ENCODE measurements at places on chromosomes 2 and 18.

GRCh38 chr18:45403341-45404049 is 211.8 kb upstream of the SLC14A2 start:
- no peak for DNase-seq

GRCh38 chr2:223503746-223504145 is 98.4 kb downstream of the SCG2 start:
- DNase-seq = no peak

- no peak for DNase-seq
Measured at GRCh38 chr18:48166336-48166875, 235.9 kb upstream of the SMAD2 start.

GRCh38 chr2:168976034-168976654 is 55.0 kb downstream of the ABCB11 start:
- no peak for DNase-seq

GRCh38 chr2:152166633-152167032 is 8.9 kb downstream of the STAM2 start:
- no peak for DNase-seq

GRCh38 chr2:143473216-143473615 is 344.0 kb downstream of the ARHGAP15 start:
- DNase-seq = no peak

GRCh38 chr2:239522002-239522739 is 121.4 kb upstream of the HDAC4 start:
- DNase-seq = no peak

DNA sequence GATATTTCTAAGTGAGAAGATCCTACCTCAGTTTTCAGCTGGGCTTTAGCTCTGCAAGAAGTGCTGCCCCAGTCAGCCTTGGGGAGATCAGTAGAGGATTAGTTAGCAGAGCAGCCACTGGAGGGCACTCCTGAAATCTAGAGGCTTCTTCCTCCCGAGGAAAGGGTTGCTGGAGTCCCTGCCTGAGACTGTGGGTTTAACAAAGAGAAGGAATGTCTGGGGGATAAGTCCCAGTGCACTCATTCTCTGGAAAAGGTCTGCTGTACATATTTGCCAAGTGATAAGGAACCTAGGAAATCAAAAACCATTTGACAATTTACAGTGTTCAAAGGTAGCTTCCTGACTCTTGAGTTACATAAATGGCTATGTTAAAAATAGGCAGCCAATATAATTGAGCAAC is 207.2 kb downstream of the SLC8A1 start:
- DNase-seq = no peak

DNA sequence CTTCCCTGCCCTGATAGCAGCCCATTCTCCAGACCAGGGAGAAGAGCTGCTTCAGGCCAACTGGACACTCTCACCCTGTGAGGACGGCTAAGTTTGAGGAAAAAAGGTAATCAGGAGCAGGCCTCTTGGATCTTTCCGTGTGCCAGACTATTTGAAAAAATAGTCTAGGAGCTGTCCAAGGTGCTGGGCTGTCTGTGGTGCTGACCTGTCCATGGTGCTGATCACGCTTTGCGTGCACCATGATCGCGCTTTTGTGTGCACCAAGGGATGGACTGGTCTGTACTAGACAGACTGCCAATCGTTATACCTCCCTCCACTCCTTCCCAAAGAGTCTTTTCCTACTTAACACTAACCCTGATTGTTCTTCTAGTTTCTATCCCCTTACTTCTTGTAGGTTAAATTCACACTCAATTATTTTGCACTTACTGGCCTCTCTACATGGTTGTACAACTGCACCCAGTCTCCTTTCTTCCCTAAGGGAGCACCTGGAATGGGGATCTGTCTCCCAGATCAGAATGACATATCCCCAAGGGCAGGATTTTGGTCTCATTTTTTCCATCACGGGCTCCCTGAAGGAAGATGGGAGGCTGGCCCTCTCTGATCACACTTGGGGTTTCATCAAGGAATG is 295.4 kb downstream of the CELF4 start:
- no peak for DNase-seq

DNA sequence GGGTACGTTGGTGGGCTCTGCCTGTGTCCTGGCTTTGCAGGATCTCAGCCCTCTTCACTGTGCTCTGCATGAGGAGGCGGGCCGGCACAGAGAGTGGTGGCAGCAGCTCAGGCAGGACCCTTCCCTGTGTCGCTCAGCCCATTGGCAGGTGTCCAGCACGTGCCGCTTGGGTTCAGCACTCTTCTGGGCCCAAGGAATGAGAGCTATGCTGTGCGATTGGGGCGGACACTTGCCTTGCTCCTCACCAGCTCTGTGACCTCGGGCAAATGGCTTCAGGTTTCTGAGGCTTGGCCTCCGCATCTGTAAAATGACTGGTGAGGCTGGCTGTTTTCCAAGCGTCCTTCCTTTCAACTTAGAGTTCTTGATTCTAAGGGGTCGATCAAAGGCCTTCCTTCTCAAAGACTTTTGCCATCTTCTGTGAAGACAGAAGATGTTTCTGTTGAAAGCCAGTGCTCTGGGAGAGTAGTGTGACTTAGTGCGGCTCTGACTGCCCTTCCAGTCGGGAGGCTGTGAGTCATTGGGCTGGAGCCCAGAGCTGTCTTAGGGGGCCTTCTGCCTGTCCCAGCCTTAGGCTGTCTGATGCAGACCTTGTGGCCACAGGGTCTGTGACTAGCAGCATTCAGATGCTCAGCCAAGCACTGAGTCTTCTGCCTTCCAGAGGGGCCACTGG is 35.6 kb downstream of the GLI2 start:
- no peak for DNase-seq

DNA sequence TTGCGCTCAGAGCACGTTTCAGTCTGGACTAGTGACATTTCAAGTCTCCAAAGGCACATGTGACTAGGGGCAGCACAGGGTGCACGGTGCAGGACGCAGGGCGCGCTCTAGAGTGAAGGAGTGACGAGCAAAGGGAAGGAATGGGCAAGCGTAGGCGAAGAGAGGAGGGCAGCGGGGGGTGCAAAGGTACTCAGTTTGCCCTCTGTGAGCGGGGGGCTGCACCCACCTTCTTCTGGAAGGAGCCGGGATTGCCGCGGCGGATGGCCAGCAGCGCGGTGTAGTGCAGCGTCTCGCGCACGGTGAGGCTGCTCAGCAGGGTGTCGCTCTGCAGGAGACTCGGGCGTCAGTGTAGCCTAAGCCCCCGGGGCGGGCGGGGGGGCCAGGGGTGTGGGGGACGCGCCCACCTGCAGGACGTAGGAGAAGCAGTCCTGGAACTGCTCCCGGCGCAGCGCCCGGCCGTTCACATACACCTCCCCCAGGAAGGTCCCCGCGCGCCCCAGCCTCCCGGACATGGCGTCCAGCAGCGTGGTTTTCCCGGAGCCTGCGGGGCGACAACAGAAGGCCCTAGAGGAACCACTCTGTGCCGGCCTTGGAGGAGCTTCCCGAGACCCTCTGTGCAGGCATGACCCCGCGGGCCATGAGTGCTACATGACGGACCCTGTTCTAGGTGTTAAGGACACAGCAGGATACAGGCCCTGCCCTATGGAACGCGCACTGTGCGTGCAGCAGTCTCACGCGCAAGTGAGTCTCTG is 6.9 kb downstream of the ABCG5 start:
- DNase-seq = no peak

- no peak for DNase-seq
Measured at GRCh38 chr18:58268849-58269248, 224.8 kb downstream of the NEDD4L start.

DNA sequence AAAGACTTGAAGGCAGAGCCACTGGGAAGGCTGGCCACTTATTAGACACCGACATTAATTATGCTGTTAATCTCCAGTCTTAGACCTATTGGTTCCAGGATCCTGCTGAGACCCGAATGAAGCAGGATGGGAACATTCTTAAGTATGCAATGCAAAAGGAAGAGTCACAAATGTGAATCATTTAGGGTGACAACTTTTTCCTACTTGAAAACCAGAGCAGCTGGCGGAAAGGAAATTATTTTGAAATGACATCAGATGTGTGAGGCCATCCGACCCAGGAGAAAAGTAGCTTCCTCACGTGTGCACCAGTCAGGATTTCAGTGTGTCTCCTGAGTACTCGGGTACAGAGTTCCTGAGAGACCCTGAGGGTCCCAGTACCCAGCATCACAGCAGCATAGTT is 222.9 kb upstream of the NCKAP5 start:
- no peak for DNase-seq

- DNase-seq = no peak
Measured at GRCh38 chr18:43863180-43863579, 585.9 kb upstream of the SYT4 start.

DNA sequence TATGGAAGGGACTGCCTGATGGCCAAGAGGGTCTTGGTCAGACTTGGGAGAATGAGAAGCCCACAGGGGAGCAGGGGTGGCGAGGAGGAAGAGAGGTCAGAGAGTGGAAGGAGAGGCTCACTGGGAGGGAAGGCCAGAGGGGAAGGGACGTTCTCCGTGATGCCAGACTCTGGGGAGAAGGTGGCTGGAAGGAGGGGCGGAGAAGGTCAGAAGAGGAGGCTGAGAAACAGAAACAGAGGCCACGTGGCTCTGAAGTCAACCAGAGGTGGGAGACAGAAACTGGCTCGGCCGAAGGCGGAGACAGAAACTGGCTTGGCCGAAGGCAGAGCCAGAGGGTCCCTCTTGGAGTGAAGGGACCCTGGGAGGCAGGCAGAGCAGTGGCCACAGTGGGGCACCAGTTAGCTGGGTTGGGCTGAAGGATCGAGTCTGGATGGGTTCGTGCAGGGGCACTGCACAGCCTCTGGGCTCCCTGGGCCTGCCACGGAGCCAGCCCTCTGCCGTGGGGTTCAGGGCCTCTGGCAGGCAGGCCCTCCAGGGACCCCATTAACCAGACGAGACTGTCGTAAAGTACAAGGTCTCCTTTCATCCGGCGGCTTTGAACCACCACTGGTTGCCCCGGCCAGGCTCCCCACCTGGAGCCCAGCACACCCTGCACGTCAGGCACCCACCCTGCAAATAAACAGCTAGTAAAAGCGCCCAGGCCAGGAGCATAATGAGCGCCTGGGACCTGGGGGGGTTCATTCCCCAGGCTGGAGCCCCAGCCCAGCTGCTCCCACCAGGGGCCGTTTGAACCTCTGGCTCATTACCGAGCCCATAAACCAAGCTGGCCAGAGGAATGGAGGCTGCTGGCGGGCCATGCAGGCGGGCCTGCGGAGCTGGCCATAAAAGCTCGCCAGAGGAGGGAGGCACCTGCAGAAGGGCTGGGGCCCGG is 218.8 kb downstream of the DYSF start:
- DNase-seq = no peak

DNA sequence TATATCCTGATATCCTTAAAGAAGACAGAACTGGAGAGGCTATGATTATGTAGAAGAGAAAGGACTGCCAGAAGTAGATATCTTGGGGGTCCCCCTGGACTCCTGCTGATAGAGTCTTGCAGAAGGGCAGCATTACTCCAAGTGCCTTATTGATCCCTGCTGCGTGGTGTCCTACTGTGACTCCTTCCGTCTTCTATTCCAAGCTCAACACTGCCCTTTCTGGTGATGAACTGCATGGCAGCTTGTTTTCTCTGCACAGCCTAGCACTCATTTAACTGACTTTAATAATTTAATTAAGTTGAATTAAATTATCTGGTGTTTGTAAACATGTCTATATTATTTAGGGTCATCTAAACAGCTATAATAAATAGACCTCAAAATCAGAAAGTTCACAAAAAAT is 194.1 kb upstream of the DSEL start:
- DNase-seq = no peak

DNA sequence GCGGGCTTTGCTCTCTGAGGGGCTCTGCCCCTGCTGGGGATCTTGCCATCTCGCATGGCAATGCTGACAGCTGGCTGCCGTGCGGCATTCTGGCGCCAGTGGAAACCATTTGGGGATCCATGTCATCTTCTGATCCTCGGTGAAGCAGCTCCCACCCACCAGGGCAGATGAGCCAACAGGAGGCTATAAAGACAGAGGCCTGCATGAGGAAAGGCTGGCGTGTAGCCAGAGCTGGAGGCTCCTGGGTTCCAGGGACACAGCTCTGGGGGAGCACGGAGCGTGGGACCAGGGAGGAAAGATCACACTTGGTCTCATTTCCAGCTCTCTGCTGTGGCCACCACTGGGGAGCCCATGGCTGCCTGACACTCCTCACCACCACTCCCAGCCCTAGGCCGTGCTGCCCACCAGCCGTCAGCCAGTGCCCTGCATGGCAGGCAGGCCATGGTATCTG is 145.8 kb downstream of the ZFP36L2 start:
- DNase-seq = no peak

GRCh38 chr18:56298935-56299334 is 339.5 kb downstream of the TXNL1 start:
- DNase-seq = no peak

GRCh38 chr2:220887876-220888275 is 684.2 kb downstream of the EPHA4 start:
- no peak for DNase-seq

DNA sequence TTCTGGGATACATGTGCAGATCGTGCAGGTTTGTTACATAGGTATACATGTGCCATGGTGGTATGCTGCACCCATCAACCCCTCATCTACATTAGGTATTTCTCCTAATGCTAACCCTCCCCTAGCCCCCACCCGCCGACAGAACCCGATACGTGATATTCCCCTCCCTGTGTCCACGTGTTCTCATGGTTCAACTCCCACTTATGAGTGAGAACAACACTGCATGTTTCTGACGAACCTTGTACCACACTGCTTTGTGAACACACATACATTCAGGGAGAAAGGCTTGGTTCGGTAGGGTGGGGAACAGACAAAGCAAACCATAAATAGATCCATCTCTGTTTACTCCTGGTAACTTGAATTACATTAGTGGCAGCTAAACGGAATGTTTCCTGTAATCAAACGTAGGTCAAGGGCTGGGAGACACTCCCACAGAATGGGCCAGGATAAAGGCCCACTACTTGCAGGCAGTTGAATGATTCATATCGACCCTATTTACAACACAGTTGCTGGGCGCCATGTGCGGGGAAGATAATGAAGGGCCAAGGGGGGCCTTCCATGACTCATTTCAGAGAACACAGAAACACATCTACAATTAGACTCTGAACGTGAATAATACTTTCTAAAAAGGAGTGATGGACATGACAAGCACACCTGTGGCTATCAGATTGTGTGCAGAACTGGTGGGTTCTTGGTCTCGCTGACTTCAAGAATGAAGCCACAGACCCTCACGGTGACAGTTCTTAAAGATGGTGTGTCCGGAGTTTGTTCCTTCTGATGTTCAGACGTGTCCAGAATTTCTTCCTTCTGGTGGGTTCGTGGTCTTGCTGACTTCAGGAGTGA is 56.8 kb upstream of the KIDINS220 start:
- no peak for DNase-seq

DNA sequence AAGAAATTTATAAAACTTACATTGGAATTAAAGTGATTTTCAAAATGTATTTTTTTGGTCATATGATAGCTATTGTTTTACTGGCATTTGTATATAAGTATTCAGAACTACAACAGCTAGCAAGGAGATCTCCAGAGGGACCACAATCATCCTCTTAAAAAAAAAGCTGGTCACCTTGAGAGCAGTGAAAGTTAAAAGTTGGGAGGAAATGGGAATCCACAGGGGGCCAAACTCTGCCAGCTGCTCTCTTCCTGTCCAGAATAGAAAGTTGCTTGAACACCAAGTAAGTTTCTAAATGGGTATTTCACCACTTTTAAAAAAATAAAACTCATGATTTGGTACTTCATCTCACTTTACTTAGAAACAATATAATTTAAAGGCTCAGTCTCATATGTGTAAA is 1025.1 kb downstream of the LRP1B start:
- no peak for DNase-seq
